ENCODE measurements at places on chromosomes 2 and 18. TPM values are rescaled to one million over a fixed set of nuclear protein-coding genes. Genes with fewer than 3 reads are reported as not detected.

The ITSN2 gene
- 30.4 TPM for total RNA-seq

The PXDN gene
- total RNA-seq = 92.2 TPM

The ALPI gene
- total RNA-seq = not detected

The RAB6C gene
- not detected for total RNA-seq

The MSTN gene
- not detected for total RNA-seq

The TANC1 gene
- total RNA-seq = 21.2 TPM

The MRPL44 gene
- total RNA-seq = 66.4 TPM

The GULP1 gene
- 31.5 TPM for total RNA-seq

The CCDC142 gene
- 16.8 TPM for total RNA-seq

The DOK6 gene
- not detected for total RNA-seq

The CNDP1 gene
- total RNA-seq = not detected

The LDLRAD4 gene
- 1.2 TPM for total RNA-seq

The OXER1 gene
- not detected for total RNA-seq

The LOXHD1 gene
- not detected for total RNA-seq

The SP140 gene
- 0.58 TPM for total RNA-seq

The ZNF385B gene
- total RNA-seq = 2.8 TPM

The ADAM17 gene
- total RNA-seq = 65.0 TPM

The SLC38A11 gene
- not detected for total RNA-seq

The LGALSL gene
- total RNA-seq = 9.7 TPM

The SERPINB13 gene
- not detected for total RNA-seq

The CCDC121 gene
- total RNA-seq = 2.9 TPM

The MBP gene
- 44.4 TPM for total RNA-seq

The GALNT3 gene
- total RNA-seq = 33.1 TPM

The SULT1C2 gene
- total RNA-seq = 2.1 TPM

The TXNDC9 gene
- 38.6 TPM for total RNA-seq

The RPRM gene
- total RNA-seq = 2.1 TPM

Measured in PC-9 (cell line).